ENCODE measurements at places on chromosomes 4 and X. TPM values are rescaled to one million over a fixed set of nuclear protein-coding genes. Genes with fewer than 3 reads are reported as not detected.
A peak's percentile ranks its signal among the peaks of the same experiment; 100 is the strongest.

- DNase-seq, result no peak
Observed at GRCh38 chr4:168731706-168732414, 235.0 kb downstream of the PALLD start.

- DNase-seq, result no peak
Observed at GRCh38 chrX:121763671-121764070, 716.3 kb downstream of the GLUD2 start.

Gene FAM200B
- 6.1 TPM for total RNA-seq

Gene FANCB
- total RNA-seq, result 9.1 TPM

- no peak for DNase-seq
Observed at GRCh38 chr4:48778431-48779094, 1.5 kb downstream of the FRYL start.

- no peak for DNase-seq
Observed at GRCh38 chr4:90842960-90843359, 715.8 kb downstream of the CCSER1 start.

DNA sequence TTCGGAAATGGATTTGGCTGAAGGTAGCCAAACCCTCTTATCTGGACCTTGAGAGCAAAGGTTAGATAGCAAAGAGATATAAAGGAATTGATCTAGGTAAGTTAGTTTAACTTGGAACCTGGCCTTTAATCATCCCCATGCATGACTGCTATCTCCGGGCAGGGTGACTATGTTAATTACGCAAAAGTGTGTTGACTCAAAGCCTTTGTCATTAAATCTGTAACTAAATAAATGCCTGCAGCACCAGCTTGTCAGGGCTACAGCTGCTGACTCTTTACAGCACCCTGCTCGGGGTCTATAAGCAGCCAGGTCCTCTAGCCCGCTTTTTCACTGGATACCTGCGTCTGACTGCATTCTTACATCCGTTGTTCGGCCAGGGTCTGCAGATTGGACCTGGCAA, 201.7 kb downstream of the TBCK start:
- DNase-seq, result no peak

GRCh38 chr4:26766141-26766540, 94.5 kb upstream of the STIM2 start:
- DNase-seq, result no peak

GRCh38 chr4:93346840-93347239, 481.7 kb upstream of the ATOH1 start:
- no peak for DNase-seq

GRCh38 chr4:6071959-6072720, 53.9 kb upstream of the C4orf50 start:
- DNase-seq, result no peak

DNA sequence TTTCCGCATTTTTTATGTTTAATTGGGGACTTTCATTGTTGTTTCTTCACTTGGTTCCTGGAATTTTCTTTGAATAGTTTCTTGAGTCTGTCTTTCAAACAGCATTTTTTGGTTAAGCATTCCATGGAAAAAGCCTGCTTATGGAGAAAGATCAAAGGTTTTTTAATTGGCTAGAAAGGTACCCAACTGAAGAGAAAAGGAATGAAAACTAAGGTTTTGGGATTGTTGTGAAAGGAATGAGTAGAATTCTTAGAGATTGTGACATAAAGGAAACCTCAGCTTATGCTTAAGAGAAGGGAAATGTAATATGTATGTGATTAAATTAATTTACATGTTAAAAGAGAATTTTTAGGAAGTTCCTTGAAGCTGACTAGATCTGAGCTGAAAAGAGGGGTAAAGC, 82.8 kb downstream of the CCKAR start:
- DNase-seq, result no peak

DNA sequence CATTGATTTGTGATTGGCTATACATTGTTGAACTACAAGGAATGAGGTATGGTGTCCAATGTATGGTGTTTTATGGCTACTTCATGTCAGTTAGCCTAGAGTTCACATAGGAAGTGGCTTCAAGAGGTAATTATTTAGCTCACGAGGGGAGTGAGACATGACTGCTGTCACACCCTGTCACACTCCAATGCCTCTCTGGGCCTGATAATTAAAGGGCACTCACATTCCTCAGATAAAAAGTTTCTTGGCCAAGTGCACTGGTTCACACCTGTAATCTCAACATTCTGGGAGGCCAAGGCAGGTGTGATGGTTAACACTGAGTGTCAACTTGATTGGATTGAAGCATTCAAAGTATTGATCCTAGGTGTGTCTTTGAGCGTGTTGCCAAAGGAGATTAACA, 65.0 kb upstream of the DDX60 start:
- no peak for DNase-seq

DNA sequence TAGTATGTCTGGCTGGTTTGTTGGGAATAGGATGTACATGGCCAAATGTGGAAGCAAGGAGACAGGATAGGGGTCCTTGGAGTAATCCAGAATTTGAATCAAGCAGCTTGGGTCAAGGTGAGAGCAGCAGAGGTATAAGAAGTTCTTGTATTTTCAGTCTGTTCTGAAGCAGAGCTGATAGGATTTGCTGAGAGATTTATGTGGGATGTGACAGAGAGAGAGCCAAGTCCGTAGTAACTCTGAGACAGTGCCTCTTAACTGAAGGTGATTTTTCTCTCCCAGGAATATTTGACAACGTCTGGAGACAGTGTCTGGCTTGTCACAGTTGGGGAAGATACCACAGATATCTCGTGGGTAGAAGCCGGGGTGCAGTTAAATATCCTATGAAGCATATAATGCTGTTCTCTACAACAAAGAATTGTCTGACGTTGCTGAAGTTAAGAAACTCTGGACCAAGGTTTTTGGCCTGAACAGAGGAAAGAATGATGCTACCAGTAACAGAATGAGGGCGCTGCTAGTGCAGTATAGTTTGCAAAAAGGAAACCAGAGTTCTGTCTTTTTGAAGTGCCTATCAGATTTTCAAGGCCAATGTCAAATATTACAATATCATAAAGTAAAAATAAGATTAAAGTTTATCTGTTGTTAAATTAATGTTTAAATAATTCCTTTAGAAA, 184.0 kb downstream of the ARHGAP24 start:
- no peak for DNase-seq

Gene RHOXF2B
- not detected for total RNA-seq

DNA sequence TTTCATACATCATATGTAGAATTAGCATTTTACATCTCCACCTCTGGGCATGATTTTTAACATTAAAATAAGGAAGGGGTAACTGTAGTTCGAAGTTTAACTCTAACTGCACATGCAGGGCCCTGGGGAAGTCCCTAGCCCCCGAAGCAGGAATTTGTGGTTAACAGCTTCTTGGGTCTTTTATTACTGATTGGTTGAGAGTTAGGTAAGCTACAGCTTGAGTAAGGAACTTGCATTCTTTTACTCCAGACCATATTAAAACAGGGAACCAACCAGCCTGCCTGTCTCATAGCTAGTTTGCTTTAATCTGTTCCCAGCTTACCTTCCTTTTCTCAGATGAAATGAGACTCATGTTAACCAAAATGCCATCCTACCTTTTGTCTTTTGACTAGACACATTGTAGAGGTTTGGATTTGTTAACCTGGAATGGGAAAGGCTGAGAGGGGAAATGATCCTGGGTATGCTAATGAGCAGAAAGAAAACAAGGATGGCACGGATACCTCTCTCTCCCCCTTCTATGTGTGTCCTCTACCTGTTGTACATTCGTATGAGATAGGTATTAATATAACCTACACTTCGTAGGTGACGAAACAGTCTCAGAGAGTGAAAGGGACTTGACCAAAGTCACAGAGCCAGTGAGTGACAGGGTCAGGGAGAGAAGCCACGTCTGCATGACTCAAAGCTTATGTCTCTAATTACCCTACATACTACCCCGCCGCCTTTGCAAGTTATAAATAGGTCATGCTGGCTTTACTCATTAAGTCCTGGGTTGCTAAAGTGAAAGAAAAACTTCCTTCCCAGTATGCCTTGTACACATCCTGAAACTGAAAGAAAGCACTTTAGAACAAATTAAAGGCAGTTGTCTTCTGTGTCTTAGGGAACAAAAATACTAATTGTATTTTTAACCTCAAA, 119.5 kb upstream of the AFF2 start:
- peak; percentile 35 for DNase-seq

GRCh38 chr4:43357252-43357974, 464.9 kb downstream of the GRXCR1 start:
- no peak for DNase-seq

DNA sequence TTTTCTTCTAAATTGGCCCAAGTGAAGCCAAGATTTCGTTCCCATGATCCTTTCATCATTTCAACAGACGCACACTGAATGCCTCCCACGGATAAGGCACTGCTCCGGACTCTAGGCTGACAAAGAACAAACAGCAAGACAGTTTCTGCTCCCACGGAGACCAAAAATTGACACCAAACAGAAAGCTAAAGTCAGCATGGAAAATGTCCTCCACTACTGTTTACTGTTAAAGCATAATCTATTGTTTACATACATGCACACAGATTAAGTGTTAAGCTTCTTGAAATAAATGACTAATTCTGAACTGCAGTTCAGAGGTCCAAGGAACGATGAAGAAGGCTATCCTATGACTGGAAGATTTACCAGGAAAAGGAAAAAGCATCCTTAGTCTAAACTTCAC, 199.6 kb downstream of the AASDH start:
- no peak for DNase-seq

GRCh38 chrX:350534-351323, 32.1 kb upstream of the GTPBP6 start:
- DNase-seq, result no peak

- DNase-seq, result no peak
Observed at GRCh38 chr4:92333016-92333415, 29.2 kb downstream of the GRID2 start.

Gene SLC26A1
- not detected for total RNA-seq

DNA sequence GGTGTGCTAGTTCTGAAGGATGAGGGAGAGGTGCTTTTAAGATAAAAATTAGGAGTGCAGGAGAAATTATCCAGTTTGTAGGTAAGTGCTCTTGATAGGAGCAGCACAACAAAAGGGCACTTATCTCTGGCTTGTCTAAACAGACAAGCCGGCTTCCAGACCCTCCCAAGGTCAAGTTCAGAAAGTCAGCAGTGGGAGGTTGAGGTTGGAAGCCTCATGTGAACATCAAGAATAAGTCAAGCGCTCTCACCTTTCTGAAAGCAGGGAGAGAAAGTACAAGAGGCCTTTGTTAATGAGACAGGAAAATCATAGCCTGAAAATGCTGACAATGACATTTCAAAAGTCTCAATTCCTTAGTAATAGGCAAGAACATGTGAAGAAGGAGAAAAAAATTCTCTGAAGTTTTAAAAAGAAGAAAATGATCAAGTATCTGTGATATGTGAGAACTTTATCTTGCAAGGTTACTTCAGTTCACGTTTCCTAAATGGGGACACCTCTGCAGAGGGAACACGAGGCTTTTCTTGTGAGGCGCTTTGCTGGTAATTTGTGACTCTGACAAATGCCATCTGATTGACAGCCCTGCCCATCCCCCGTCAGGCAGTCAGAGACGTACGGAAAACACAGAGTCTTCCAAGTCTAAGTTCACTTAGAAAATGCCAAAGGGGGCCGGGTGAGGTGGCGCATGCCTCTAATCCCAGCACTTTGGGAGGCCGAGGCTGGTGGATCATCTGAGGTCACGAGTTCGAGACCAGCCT, 62.2 kb downstream of the TIGD2 start:
- no peak for DNase-seq

DNA sequence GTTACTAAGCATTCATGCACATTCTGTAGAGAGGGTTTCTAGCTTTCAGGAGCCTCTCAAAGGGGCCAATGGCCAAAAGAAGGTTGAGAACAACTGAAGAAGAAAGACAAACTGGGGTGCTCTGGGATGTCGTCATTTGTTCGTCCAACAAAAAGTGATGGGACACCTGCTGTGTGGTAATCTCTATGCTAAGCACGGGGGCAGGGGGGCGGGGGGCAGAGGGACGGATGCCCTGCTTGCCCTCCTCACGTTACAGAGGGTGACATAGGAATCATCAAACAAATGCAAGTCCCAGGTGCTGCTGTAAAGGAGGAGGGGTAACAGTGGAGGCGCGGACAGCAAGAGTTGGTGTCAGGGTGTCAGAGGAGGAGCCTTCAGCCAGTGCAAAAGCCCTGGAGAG, 12.8 kb upstream of the CRMP1 start:
- DNase-seq, result no peak

DNA sequence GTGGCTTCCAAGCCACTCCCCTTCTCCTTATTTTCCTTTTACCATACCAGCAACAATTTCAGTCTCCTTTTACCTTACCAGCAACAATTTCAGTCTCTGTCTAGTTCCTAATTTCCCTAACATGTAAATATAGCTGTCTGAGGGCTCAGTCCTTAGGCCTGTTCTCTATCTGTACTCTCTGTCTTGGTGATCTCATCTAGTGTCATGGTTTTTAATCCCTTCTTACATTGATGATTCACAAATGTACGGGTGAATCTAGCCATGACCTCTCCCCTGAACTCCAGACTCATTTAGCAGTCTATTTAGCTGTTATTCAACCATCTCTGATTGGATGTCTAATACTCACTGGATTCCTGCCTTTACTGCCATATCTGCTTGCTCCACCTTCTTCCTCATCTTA, 7.2 kb downstream of the IL15 start:
- no peak for DNase-seq

Gene GLRA2
- not detected for total RNA-seq

Gene IL9R
- 0.98 TPM for total RNA-seq

GRCh38 chr4:73911746-73912145, 42.6 kb downstream of the CXCL1 start:
- DNase-seq, result no peak

Gene MYL5
- total RNA-seq, result 15.1 TPM

- no peak for DNase-seq
Observed at GRCh38 chr4:101367201-101367600, 19.9 kb upstream of the PPP3CA start.

- DNase-seq, result no peak
Observed at GRCh38 chr4:89434364-89434988, 126.9 kb upstream of the GPRIN3 start.

Gene NDNF
- total RNA-seq, result not detected

DNA sequence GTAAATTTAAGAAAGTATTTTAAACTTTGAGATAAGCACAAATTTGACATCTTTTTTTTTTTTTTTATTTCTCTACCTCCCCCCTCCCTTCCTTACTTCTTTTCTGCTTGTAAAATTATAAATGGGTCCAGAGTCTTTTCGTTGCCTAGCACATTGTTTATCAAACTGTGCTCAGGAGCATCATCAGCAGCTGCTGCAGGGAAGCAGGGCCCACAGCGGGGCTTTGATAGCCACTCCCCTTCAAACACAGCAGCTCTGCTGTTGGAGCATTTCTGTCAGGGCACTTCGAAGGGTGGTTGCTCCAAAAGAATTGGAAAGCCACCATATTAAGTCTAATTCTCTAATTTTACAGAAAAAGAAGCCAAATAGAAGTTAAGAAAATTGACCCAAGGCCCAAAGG, 588.3 kb downstream of the SPRY1 start:
- DNase-seq, result no peak

- DNase-seq, result no peak
Observed at GRCh38 chr4:20301161-20301560, 49.5 kb downstream of the SLIT2 start.

Gene DNAAF6
- total RNA-seq, result not detected

Gene HTN3
- total RNA-seq, result not detected

Gene RPS6KA6
- total RNA-seq, result 0.13 TPM

Measured in activated T-cell treated with anti-CD3 and anti-CD28 coated beads, Interleukin-2, amount 50 U/mL, for 4 hours (primary cell).